ENCODE measurements at places on chromosomes 5 and 9. TPM values are rescaled to one million over a fixed set of nuclear protein-coding genes. Genes with fewer than 3 reads are reported as not detected.

Gene HRCT1
- total RNA-seq = 2.1 TPM

Gene OR5C1
- not detected for total RNA-seq

DNA sequence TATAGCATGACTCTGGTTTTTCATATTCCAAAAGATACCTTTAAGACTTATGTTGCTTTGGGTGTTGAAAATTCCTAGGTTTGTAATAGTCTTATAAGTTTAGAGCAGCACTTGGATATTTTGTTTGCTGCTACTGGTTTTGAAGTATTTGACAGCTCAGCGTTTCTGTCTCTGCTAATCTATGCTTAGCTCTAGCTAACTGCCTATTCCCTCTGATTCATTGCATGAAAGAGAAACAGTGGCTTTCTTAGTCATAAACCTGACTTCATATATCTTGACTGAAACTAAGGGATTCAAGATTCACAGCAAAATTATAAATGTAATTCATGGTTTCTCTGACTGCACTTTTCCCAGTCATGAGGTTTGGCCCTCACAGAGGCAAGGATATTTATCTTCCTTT is 35.6 kb upstream of the ANXA1 start:
- peak; percentile 73 for DNase-seq

GRCh38 chr5:169242849-169243186 is 58.1 kb downstream of the SLIT3 start:
- DNase-seq = no peak

Gene EIF4EBP3
- total RNA-seq = 1.6 TPM

- DNase-seq = no peak
Observed at GRCh38 chr9:115192280-115192679, 74.3 kb upstream of the TNC start.

Gene SH3PXD2B
- 23.1 TPM for total RNA-seq

DNA sequence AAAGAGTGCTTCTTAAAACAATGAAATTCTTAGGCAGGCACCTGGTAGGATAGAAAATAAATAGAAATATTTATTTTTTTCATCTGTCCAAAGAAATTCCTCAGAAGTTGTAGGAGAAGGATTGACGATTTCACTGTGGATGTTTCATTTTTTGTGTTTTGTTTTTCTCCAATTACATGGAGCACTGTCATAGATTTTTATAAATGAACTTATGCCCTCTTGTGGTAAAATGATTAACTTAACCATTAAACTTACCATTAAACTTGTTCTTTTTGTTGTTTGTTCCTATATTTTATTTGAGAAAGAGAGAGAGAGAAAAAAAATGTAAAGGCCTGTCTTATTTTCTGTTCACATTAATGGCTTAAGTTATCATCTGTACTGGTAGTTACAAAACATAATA is 339.2 kb downstream of the PRR16 start:
- peak; percentile 52 for DNase-seq

GRCh38 chr5:79837761-79838551 is 148.3 kb downstream of the CMYA5 start:
- no peak for DNase-seq

DNA sequence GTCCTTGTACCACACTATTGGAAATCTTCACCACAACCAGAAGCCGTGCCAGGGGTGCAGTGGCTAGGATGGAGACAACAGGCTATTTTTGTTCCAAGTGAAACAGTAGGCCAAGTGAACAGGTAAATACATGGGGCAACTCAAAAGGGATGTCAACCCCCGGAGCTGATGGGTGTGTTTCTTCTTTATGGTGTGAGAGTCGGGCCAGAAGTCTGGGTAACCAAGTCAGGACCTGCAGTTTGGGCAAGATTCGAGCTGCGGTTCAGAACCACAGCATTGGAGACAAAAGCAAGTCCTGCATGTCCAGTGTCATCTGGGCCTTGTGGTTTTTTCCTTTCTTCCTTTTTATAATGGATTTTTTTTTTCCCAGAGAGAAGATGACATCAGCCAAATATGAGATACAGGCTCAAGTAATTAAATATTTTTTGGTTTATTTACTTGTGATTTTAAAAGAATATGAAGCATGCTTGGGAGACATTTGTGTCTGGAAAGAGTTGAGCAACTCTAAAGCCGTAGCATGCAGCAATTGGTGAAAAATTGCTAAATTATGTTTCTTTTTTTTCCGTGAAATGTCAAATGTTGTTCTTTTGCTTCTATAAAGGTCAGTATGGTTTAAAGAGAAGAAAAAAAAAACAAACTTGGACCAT is 261.6 kb downstream of the ARRDC3 start:
- DNase-seq = no peak

Gene SPINK6
- not detected for total RNA-seq

DNA sequence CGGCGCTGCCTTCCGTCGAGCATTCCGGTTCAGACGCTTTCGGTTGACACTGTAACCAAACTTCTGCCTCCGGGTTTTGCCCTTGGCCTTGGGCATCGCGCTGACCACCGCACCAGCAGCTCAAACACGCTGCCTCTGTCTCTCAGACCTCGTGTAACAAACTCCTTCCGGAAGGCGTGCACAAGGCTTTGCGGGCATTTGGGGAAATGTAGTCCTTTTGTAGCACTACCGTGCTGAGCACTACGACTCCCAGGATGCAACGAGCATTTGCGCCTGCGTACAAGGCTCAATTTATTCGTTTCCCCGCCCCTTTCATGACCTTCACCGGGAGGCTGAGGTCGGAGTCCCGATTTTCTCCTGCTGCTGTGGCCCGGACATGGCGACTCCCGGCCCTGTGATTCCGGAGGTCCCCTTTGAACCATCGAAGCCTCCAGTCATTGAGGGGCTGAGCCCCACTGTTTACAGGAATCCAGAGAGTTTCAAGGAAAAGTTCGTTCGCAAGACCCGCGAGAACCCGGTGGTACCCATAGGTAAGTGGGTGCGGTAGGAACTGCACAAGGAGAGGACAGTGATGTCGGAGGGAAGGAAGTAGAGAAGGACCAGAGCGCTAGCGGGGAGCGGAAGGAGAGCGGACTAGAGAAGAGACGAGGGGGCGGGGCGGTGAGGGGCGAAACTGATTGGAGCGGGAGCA is at the start of the genes HIGD2A and NOP16:
HIGD2A (plus strand) TSS at position 308 of the 691 bp plus-strand sequence; CDS start at position 377, 69 bp downstream.
NOP16 (minus strand) TSS at position 155 of the 691 bp plus-strand sequence; CDS start at position 96, 59 bp downstream.
- DNase-seq = peak; percentile 98

DNA sequence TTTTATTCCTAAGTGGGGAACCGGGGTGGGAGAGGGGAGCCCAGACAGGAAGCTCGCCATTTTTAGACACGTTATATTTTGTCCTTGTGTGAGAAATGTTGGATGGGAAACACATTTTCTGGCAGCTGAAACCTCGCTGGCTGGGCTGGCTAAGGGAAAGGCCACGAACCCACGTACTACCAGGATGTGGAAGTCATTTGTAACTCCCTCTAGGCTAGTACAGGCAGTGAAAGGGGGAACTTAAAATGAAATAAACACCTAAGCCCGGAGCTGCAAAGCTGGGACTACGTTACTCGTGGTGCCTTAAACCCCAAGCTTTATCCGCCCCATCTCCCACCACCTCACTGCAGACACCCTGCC is 42.5 kb downstream of the TMEM174 start:
- DNase-seq = no peak

Gene INSL6
- total RNA-seq = not detected

Gene GABRA6
- total RNA-seq = not detected

Gene TAL2
- total RNA-seq = not detected

Gene KLHL9
- 35.5 TPM for total RNA-seq

Gene PTCH1
- 3.6 TPM for total RNA-seq

GRCh38 chr9:128969491-128969890 is 22.0 kb downstream of the NUP188 start:
- no peak for DNase-seq

Gene NAIF1
- total RNA-seq = 14.0 TPM

GRCh38 chr5:171149772-171150171 is 159.3 kb upstream of the TLX3 start:
- DNase-seq = no peak

GRCh38 chr5:57666582-57666981 is 184.0 kb upstream of the ACTBL2 start:
- DNase-seq = no peak

GRCh38 chr5:107294669-107295068 is 376.1 kb downstream of the EFNA5 start:
- no peak for DNase-seq

- no peak for DNase-seq
Observed at GRCh38 chr5:8229551-8229950, 360.6 kb downstream of the MTRR start.

DNA sequence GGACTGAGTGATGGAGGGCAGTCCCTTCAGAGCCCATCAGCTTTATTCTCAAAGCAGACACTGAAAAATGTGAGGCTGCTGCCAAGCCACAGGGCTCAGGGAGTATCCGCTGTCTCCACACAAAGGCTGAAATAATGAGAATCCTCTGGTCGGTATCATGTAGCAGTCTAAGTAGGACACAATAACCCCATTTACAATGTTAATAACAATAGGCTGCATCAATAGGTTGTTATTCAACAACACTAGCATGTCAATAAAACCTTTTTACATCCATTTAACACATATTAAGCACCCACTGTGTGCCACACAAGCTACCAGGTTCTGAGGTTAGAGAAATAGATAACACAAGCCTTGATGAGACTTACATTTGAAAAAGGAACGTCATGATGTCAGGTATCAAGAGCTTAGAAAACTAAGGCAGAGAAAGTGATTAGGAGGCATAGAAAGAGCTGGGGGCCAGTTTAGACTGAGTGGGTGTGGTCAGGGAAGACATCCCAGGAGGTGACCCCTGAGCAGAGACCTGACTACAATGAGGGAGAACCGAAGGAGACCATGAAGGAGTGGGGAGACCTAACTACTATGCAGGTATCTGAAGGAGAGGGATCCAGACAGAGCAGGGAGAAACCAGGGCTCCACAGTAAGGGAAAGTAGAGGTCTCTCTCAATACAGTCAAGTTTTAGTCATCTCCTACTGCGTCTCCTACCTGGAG is 140.1 kb upstream of the GRIA1 start:
- no peak for DNase-seq

Gene PPP3R2
- not detected for total RNA-seq

- DNase-seq = no peak
Observed at GRCh38 chr9:13061390-13061789, 218.1 kb downstream of the MPDZ start.

GRCh38 chr5:18534119-18534518 is 899.9 kb downstream of the TAF11L14 start:
- DNase-seq = no peak

DNA sequence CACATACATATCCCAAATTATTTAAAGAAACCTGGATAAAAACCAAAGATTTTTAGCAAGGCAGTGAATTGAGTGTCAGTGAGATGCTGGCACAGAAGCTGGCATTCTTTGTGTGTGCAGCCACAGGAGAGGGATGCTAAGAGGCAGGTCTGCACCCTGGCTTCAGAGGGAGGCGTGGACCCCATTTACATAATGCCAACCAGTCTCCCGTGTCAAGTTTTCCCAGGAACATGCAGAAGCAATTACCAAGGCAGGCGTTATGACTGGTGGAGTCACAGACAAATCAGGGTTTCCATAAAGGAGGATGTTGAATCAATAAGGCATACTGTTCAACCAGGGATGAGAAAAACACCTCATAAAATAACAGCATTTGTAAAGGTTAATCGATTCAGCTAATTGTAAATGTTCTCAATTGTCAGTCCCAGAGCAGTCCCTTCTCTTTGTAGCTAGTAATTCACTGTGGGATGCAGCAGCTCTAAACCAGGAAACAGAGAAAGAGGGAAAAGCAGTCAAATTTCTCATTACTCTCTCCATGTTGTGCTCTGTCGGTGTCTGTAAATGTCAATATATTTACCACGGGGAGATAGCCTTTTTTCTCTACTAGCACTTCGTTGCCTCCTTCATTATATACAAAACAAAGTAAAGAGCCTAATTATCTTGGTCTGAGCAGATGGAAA is 452.4 kb upstream of the GRAMD2B start:
- no peak for DNase-seq

Gene GARNL3
- total RNA-seq = 1.2 TPM

- peak; percentile 84 for DNase-seq
Observed at GRCh38 chr5:35884191-35884769, 27.6 kb downstream of the IL7R start.

Gene SPRY4
- total RNA-seq = 36.4 TPM

Gene PPP2R2B
- 1.0 TPM for total RNA-seq

Gene KIF4B
- 0.06 TPM for total RNA-seq

- peak; percentile 88 for DNase-seq
Observed at GRCh38 chr5:159038907-159039306, 60.8 kb downstream of the EBF1 start.

Gene TDRD7
- total RNA-seq = 6.2 TPM

DNA sequence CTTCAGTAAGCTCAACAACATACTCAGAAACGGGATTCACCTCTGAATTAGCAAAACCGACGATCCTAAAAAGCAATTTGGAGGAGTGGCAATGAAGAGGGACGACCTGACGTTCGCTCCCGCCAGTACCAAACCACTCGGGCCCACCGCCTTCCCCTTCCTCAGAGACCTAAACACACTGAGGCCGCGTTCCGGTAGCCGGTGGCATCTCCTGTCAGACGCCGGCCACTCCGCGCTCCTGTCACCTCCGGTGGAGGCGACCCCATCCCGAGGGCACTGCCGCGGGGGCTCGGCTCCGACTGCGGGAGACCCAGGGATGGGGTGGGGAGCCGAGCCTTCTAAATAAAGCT is 617 bp downstream of the PPP6C start:
- no peak for DNase-seq

Gene NR2F1-AS1
- 10.4 TPM for total RNA-seq

Gene MGAT1
- total RNA-seq = 197 TPM

DNA sequence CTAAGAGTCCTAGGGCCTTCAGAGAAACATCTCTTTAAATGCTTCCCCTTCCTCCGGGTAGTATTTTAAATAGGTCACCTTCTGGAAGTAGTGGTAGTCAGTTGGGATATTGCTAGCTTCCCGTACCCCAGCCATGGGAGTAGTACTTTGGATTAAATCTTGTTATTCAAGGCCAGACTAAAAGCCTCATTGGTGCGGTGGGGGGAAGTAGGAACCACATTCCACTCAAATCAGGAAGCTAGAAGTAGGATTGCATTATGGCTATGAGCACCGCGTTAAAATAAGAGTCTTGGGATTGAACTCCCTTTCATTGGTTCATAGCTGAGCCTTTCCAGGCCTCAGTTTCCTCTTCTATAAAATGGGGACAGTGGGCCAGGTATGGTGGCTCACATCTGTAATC is 6.7 kb downstream of the KCNIP1 start:
- DNase-seq = no peak

DNA sequence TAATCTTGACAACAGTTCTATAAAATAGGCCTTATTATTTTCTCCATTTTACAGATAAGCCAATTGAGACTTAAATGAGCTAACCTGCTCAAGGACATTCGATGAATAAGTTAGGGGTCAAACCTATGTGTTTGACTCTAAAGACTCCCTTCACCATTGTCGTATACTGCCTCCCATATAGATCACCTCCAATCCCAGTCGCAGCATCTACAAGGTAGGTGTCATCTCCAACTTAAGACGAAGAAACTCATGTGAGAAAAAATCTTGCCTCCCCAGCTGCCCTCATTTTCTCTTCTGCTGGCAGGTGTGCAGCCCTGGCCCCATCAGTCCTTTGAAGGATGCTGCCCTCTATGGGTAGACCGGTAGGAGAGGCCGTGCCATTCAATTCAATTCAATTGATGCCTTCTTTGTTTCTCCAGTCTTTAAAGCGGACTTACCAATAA is 75.2 kb upstream of the SMARCA2 start:
- DNase-seq = peak; percentile 19

Gene CTXN3
- not detected for total RNA-seq

Gene SPATA31A3
- not detected for total RNA-seq

Gene SMC2
- 43.9 TPM for total RNA-seq

Gene GPR151
- total RNA-seq = not detected

Gene PLAC8L1
- total RNA-seq = not detected

GRCh38 chr9:72509635-72510034 is 11.8 kb upstream of the TMC1 start:
- DNase-seq = peak; percentile 45
